Stimulated activated CD4-positive, alpha-beta T cell treated with anti-CD3 and anti-CD28 coated beads, Interleukin-4, amount 100 ng/mL, for 1 hour (primary cell): ENCODE measurements at places on chromosomes 16 and 17.
A peak's percentile ranks its signal among the peaks of the same experiment; 100 is the strongest.

GRCh38 chr17:8072729-8073461, 14.6 kb downstream of the ALOX12B start:
- peak; percentile 46 for DNase-seq

DNA sequence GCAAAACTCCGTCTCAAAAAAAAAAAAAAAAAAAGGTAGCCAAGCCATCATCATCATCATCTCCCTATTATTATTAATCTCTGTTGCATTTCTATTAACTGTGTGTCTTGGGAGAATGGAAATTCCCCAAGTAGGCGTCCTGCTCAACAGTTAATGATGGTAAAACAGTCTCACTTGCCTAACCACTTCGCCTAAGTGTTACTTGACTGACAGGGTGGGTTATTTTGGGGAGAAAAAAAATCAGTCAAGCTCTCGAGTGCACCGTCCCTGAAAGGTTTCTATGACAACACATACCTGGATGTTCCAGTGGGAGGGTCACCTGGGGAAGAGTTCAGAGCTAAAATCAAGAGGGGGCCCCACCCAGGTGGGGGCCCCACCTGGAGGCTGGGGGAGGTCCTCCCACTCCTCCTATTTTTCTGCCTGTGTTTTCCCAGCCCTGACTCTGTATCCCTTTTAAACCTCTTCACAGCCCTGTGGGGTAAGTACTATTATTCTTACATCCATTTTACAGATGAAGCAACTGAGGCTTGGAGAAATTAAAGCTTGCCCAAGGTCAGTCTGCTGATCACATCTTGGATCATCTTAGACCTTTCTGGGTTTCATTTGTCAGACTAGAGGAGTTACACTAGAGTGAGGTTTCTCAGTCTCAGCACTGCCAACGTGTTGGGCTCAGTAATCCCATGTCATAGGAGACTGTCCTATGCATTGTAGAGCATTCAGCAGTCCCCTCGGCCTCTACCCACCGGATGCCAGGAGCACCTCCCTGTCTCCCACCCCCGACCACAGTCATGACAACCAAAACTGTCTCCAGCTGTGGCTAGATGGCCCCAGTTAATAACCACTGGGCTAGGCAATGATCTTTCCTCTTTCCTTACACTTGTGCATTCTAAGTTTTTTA, 11.0 kb upstream of the ABAT start:
- DNase-seq: no peak

DNA sequence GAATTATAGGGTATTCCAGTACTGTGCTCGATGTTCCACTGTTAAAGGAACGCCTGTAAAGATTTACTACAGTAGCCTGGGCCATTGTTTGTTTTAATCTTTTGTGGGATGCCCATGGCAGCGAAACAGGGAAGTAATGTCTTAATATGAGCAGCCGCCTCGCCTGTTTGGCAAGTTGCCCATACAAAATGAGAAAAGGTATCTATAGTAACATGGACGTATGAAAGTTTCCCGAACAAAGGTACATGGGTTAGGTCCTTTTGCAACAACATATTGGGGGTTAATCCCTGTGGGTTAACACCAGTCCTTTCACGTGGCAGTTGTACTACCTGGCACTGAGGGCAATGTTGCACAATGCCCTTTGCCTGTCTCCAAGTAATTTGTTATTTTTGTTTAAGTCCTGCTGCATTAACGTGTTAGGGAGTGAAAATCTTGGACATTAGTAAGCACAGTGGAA, 21.1 kb upstream of the TMC5 start:
- no peak for DNase-seq

- peak; percentile 68 for DNase-seq
These were observed 5.4 kb downstream of the BANP start for GRCh38 chr16:87956365-87957231.

- no peak for DNase-seq
These were observed 83.3 kb downstream of the PMP22 start for GRCh38 chr17:15181816-15182215.

GRCh38 chr16:78745108-78746019, 645.9 kb downstream of the WWOX start:
- no peak for DNase-seq

DNA sequence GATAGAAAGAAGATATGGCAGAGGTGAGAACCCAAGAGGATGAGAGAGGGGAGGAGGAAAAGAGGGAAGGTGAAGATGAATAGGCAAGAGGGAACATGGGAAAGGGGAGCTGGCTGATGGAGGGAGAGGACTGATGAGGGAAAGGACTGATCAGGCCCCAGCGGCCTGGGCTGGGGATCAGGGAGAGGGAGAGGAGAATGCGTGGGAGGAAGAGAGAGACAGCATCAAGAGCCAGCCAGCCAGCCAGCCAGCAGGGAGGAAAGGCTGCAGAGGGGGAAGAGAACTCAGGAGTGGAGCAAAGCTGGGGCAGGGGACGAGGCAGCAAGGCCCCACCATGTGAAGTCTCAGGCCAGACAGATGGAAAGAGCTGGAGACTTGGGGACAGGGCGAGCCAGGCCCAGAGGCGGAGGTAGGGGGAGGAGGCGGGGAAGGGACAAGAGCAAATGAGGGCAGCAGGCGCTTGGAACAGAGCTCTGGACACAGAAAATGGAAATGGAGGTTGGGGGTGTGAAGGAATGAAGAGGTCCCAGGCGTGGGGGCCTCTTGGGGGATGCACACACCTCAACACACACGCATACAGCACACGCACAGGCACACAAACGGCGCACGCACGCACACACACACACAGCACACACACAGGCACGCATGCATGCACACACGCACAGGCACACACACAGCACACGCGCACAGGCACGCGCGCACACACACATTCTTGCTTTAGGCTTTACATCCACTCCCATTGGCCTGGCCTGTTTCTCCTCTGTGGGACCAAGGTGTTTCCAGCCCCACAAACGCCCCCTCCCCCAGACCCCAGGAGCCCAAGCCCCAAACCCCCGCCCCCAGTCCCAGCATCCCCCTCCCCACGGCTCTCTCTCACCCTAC, 12.3 kb downstream of the DLG4 start:
- DNase-seq: no peak
